Stimulated activated CD4-positive, alpha-beta T cell treated with anti-CD3 and anti-CD28 coated beads, Interleukin-1b, Interleukin-23, amount 100 ng/mL, for 24 hours (primary cell): ENCODE measurements at places on chromosomes 6 and 20.

GRCh38 chr6:138321934-138322333, 55.8 kb upstream of the SMIM28 start:
- no peak for DNase-seq

DNA sequence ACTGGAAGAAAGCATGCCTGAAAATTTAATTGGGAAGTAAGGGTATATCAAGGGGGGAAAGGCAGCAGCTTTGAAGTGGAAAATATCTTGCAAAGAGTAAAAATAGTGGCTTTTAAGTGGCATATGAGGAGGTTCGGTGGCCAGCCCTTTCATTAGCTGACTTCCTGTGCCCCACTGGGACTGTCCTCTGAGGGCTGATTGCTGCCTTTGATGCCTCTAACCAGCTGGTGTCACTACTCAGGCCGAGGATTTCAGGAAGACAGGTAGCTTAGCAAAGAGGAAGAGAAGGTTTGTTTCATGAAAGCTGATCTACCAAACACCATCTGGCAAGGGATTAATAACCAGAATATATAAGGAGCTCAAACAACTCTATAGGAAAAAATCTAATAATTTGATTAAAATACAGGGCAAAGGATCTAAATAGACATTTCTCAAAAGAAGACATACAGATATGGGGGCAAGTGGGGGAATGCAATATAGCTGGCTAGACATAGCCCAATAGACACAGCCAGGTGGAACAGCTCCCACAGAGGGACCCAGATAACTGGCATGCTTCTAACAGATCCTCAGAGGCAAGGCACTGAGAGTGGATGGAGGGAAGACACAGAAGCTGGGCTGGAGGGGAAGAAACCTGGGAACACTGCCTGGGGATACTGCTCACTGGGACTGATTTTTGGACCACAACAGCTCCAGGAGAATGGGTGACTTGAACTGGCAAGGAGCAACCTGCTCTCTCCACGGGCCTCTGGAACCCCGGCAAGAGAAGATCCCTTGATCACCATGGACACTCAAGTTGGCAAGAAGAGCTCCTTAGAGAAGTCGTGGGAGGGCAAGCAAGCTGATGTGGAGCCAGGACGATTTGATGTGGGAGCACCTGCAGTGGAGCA, 33.2 kb downstream of the CCN2 start:
- no peak for DNase-seq

DNA sequence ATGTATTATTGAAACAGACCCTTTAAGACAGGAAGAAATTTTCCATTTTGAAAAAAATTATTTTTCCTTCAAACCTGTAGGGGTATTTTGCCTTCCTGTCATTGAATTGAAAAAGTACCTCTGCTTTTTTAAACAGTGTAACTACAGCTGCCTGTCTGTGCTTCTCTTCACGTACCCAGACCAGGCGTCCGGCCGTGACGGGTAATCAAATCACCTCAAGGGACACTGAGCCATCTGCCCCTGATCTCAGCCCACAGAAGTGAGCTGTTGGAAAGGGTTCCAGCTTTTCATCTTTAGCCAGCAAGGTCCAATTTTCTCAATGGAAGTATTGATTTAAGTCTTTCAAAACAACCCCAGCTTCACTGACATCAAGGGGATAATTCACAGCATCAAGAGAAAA, 58.0 kb downstream of the SLC35D3 start:
- no peak for DNase-seq

DNA sequence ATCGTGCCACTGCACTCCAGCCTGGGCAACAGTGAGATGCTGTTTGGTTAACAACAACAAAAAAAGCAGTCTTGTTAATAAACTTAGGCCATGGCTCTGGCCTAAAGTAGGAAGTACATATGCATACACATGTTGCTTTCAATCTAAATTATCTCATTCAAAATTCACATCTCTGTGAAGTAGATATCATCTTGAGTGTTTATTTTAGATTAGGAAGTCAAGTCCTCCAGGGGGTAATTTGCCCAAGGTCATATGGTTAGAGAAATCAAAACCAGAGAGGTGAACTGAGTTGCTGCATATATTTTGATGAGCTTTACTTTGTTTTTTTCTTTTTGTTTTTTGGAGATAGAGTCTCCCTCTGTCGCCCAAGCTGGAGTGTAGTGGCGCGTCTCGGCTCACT, 52.8 kb downstream of the B4GALT5 start:
- DNase-seq = no peak

DNA sequence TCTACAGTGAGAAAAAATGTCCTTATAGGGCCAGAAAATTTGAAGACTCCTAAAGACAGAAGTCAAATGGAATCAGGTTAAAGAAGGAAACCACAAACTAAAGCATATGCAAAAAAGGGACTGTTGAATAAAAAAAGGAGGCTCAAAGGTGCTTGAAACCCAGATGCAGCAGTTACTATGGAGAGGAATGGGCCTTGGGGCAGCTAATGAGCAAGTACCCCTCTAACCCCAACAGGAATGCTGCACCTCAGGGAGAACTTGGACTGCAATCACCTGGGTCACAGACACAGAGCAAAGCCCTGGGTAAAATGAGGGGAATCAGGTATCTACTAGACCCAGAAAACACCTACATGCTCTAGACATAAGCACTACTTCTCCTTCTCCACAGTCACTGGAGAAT, 313.9 kb downstream of the UBE3D start:
- DNase-seq = no peak
